ENCODE measurements at places on chromosomes 3 and 15.

DNA sequence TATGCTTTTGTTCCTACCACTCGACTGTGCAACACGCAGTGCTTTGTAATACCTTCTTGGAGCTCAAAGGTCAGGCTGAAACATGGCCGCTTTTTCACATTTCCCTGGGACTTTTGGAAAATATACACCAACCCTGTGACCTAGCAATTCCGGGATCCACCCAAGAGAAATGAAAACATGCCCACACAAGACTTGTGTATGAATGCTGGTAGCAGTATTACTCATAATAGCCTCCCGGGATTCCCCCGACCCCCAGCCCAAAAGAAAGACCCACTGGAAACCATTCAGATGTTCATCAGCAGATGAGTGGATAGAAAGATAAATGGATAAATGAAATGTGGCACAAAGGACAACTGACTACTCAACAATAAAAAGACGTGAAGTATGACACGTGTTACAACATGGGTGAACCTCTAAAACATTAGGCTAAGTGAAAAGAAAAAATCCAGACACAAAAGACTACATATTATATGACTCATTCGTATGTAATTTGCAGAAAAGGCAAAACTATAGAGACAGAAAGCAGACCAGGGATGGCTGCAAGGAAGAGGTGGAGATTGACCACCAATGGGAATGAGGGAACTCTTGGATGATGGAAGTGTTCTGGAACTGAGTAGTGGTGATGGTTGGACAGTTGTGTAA, 104.1 kb downstream of the PGPEP1L start:
- DNase-seq, result no peak

DNA sequence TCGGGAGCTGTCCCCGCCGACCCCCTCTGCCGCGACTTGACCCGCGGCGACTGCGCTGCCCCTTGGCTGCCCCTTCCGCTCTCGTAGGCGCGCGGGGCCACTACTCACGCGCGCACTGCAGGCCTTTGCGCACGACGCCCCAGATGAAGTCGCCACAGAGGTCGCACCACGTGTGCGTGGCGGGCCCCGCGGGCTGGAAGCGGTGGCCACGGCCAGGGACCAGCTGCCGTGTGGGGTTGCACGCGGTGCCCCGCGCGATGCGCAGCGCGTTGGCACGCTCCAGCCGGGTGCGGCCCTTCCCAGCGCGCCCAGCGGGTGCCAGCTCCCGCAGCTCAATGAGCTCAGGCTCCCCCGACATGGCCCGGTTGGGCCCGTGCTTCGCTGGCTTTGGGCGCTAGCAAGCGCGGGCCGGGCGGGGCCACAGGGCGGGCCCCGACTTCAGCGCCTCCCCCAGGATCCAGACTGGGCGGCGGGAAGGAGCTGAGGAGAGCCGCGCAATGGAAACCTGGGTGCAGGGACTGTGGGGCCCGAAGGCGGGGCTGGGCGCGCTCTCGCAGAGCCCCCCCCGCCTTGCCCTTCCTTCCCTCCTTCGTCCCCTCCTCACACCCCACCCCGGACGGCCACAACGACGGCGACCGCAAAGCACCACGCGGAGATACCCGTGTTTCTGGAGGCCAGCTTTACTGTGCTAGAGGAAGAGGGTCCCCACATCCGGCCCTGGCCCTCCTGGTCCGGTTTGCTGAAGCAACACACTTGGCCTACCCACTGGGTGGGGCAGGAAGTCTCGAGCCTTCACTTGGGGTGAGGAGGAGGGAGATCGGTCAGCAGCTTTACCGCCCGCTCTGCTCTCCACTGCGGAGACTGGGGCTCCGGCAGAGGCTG, at the start of gene RASSF1:
Gene RASSF1, minus strand, starts transcription at position 389 of the 882 bp plus-strand sequence. Its CDS starts 31 bp downstream, at position 358.
- no peak for DNase-seq

DNA sequence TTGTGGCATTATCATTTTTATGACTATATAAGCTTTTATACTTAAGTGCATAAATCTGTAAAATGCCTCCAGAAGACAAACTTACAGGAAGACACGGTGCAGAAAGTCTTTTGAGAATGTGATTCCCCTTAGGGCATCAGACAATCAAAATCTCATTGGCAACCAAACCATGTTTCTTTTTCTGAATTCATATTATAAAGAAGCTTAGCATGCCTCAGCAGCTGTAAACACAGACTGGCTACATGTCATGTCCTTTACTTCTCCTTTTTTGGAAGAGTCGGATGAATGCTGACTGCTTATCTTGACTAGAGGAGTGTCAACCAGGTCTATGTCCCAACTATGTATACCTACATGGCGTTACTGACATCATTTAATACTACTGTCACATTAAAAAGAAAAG, 150.1 kb downstream of the PLD1 start:
- no peak for DNase-seq

DNA sequence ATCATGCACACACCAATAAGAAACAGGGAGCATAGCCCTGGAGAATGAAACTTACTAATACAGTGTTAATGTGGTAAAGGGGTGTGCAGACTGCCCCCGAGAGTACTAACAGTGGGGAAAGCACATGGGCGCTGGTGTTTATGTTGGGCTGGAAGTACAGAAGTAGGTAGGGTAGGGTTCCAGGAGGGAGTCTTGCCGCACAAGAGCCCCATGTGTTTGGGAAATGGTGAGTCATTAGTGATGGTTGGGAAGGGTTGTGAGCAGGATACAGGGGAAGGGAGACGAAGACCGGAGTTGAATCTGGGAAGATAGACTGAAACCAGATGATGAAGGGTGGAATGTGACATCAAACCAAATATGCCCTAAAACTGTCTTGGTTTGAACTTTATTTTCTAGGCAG, 117.1 kb downstream of the THSD4 start:
- DNase-seq, result no peak

GRCh38 chr15:74788042-74788682, 6.3 kb downstream of the CSK start:
- no peak for DNase-seq

- no peak for DNase-seq
These were observed 149.6 kb downstream of the MYLK start for GRCh38 chr3:123734527-123734902.

GRCh38 chr3:54557538-54558428, 370.1 kb downstream of the LRTM1 start:
- DNase-seq, result no peak

- DNase-seq, result peak; percentile 67
These were observed 18.8 kb upstream of the SSUH2 start for GRCh38 chr3:8663177-8664061.

DNA sequence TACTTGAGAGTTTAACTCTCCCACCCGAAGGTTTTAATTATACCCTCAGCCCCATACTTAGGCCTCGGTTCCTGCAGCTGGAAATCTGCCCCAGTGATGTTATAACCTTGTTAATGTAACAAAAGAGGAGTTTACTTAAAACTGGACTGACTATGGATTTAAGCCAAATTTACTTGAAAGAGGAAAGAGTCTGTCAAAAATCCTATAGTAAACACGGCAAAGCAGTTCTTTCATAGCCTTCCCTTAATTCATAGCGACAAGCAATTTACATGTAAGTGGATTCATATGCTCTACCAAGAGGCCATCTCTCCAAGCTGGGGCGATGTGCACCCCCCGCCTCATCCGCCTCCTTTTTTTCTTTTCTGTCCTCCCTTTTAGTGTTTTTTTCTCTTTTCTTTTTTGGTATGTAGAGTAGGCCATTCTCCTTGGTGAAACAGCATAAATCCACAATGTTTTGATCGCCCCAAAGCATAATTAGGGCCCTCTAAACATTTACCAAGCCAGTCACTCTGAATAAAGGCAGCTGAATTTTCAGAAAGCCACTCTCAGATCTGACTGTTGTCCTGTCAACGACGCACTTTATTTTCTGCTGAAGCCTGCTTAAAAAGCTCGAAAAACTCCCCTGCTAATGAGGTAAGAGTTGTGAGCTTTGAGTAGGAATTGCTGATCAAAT, 373.1 kb upstream of the WNT5A start:
- DNase-seq, result no peak

GRCh38 chr3:50464569-50464968, 38.9 kb downstream of the CACNA2D2 start:
- DNase-seq, result peak; percentile 81

- peak; percentile 35 for DNase-seq
These were observed 74.2 kb upstream of the POU1F1 start for GRCh38 chr3:87350367-87351199.

DNA sequence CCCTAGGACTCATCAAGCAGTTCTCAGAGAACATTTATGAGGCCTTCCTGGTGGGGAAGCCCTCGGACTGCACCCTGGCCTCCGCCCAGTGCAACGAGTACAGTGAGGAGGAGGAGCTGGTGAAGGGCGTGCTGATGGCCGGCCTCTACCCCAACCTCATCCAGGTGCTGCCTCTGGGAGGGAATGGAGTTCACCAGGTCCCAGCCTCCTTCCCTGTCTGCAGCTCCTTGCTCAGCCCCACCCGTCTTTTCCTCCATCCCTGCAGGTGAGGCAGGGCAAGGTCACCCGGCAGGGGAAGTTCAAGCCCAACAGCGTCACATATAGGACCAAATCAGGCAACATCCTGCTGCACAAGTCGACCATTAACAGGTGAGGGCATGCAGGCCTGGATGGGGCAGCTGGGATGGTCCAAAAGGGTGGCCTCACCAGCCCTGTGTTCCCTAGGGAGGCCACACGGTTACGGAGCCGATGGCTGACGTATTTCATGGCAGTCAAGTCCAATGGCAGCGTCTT, 46.3 kb downstream of the DHX30 start:
- no peak for DNase-seq

GRCh38 chr15:31062911-31063310, 38.6 kb downstream of the TRPM1 start:
- DNase-seq, result no peak

DNA sequence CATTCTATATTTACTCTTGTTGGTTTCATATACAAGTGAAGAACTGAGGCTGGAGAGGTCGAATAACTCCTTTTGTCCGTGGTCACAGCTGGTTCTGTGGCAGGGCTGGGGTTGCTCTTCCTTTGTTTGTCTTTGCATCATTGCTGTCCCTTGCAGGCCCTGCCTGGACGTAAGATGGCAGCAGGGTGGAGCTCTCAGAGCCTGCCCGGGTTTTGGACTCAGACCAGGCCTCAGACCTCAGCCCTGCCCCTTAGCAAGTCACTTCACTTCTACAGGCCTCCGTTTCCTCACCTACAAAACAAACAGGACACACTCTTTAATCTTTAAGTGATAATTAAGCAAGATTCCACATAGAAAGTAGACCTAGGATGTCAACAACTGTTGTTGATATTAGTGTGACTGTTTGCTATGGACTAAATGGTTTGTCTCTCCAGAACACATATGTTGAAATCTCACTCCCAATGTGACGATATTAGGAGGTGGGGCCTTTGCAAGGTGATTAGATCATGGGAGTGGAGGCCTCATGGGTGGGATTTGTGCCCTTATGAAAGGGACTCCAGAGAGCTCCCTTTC, 65.6 kb upstream of the PLXNA1 start:
- no peak for DNase-seq

Measured in NCI-H1417 (cell line).